ENCODE measurements at places on chromosomes 3 and 15. TPM values are rescaled to one million over a fixed set of nuclear protein-coding genes. Genes with fewer than 3 reads are reported as not detected.

Gene GXYLT2
- not detected for total RNA-seq

- no peak for DNase-seq
- no peaks in the 10 kb centered on the region for H3K36me3 ChIP-seq
- H3K4me1 ChIP-seq, result peaks cover 37% of the 10 kb centered on the region
- H3K27ac ChIP-seq, result peak overlapping the region; percentile 14
- peak overlapping the region; percentile 26 for H3K4me3 ChIP-seq
- no peaks in the 10 kb centered on the region for H3K27me3 ChIP-seq
Measured at GRCh38 chr3:152234657-152235375, 33.9 kb upstream of the MBNL1 start.

Gene PPP2R3A
- total RNA-seq, result 0.13 TPM

- peaks cover 9% of the 10 kb centered on the region for H3K4me1 ChIP-seq
- no peak for DNase-seq
- no peaks in the 10 kb centered on the region for H3K27me3 ChIP-seq
- H3K4me3 ChIP-seq, result no peak overlapping the region
- H3K27ac ChIP-seq, result peak overlapping the region; percentile 2
- H3K36me3 ChIP-seq, result no peaks in the 10 kb centered on the region
Measured at GRCh38 chr3:177490626-177491025, 293.3 kb upstream of the TBL1XR1 start.

Gene TRPM1
- not detected for total RNA-seq

DNA sequence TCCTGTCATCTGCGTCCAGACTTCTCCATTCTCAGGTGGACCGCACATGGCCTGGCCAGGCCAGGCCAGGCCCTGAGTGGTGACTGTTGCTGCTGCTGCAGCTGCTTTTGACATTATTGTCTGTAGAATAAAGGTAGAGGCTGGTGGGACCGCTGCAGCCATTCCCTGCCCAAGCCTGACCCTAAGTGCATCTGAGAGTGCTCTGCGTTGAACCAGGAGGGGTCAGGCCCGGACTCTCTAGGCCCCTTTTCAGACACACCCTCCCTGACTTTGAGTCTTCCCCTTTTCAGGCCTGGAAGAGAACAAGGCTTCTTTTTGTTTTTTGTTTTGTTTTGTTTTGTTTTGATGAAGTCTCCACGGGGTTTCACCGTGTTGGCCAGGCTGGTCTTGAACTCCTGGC lies 54.6 kb upstream of the FLNB start:
- no peak for DNase-seq
- peaks cover 4% of the 10 kb centered on the region for H3K27me3 ChIP-seq
- no peak overlapping the region for H3K4me3 ChIP-seq

DNA sequence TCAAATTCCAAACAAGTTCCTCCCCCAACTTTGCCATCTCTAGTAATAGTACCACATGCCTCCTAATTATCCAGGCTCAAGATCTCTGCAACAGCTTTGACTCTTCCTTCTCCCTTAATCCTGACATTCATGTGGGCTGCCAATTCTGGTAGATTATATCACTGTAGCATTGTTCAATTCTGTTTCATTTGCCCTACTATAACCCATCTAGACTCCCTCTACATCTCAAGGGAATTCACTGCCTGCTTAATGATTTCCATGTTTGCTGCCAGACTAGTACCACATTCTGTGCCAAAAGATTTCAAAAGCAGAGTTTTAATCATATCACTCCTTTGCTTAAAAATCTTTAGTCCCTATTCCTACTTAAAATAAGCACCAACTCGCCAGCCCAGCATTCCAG lies 34.6 kb upstream of the PPIB start:
- peaks cover 5% of the 10 kb centered on the region for H3K4me1 ChIP-seq
- peaks cover 9% of the 10 kb centered on the region for H3K36me3 ChIP-seq
- DNase-seq, result no peak
- H3K27me3 ChIP-seq, result no peaks in the 10 kb centered on the region

GRCh38 chr15:60137711-60138396 lies 133.7 kb downstream of the FOXB1 start:
- H3K4me1 ChIP-seq, result no peaks in the 10 kb centered on the region
- no peak overlapping the region for H3K4me3 ChIP-seq
- DNase-seq, result no peak
- H3K27ac ChIP-seq, result no peak overlapping the region
- H3K27me3 ChIP-seq, result peaks cover 45% of the 10 kb centered on the region

GRCh38 chr3:124041553-124041952 lies 49.6 kb upstream of the ROPN1 start:
- H3K27me3 ChIP-seq, result peaks cover 17% of the 10 kb centered on the region
- no peak for DNase-seq
- peaks cover 2% of the 10 kb centered on the region for H3K36me3 ChIP-seq
- H3K4me3 ChIP-seq, result no peak overlapping the region
- no peaks in the 10 kb centered on the region for H3K4me1 ChIP-seq
- H3K27ac ChIP-seq, result no peak overlapping the region

Gene ACSBG1
- 1.1 TPM for total RNA-seq

DNA sequence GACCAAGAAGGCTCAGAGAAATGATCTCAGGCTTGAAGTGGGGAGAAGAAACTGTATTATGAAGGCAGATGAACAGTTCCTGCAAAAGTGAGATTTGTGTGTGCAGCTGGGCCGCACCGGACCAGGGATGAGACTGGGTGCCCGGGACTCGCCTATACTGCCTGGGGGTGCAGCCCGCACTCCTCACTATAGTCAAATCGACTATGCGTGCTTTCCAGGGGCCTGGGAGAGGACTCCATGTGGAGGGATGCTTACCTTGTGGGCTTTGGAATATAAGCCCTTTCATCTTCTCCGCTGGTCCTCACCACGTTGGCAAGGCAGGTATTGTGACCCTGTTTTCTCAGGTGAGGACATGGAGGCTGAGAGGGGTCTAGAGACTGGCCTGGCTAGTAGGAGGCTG lies 32.9 kb upstream of the APOD start:
- peaks cover 16% of the 10 kb centered on the region for H3K4me1 ChIP-seq
- H3K27me3 ChIP-seq, result no peaks in the 10 kb centered on the region
- DNase-seq, result no peak
- no peaks in the 10 kb centered on the region for H3K36me3 ChIP-seq
- no peak overlapping the region for H3K27ac ChIP-seq
- no peak overlapping the region for H3K4me3 ChIP-seq

Gene LDHAL6B
- not detected for total RNA-seq

Gene PARP6
- 112 TPM for total RNA-seq

DNA sequence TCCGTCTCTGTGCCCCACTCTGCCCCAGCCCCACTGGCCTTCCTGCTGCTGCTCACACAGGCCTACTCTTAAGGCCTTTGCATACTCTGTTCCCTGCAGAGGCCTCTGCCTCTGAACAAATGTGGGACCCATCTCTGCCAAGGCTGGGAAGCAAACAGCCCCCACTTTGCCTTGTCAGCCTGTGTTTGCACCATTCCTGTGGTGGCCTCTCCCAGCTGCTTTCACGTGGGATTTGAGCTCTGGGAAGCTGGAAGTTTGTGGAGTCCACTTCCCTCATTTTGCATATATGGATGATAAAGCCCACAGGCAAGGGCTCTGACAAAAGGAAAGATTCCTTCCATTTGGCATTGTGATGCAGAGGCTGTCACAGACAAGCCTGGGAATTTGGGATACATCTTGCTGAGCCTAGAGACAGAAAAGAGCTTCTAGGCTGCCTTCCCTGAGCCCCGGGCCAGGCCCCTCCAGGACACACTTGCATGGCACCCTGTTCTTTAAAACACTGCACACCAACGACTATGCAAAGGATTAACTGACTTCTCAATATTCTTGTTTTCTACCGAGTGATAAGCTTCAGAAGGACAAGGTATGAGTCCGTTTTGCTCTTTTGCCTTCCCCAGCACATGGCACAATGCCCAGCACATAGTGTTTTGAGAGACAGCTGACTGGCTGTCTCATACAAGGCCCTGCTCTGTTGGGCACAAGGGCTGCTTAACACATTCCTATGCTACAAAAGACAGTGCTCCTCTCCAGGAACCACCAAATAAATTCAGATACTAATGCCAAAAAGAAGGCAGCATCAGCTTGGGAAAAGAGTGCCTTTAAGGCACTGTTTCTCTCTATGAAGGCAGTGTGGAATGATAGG lies 120.7 kb upstream of the TOPAZ1 start:
- no peaks in the 10 kb centered on the region for H3K4me1 ChIP-seq
- H3K27me3 ChIP-seq, result peaks cover 50% of the 10 kb centered on the region

GRCh38 chr3:77348244-77348855 lies 308.5 kb downstream of the ROBO2 start:
- H3K4me1 ChIP-seq, result no peaks in the 10 kb centered on the region
- H3K4me3 ChIP-seq, result no peak overlapping the region
- H3K27me3 ChIP-seq, result no peaks in the 10 kb centered on the region
- H3K27ac ChIP-seq, result no peak overlapping the region

- no peaks in the 10 kb centered on the region for H3K36me3 ChIP-seq
- no peak overlapping the region for H3K27ac ChIP-seq
- DNase-seq, result no peak
- no peaks in the 10 kb centered on the region for H3K27me3 ChIP-seq
- H3K4me1 ChIP-seq, result no peaks in the 10 kb centered on the region
- H3K4me3 ChIP-seq, result no peak overlapping the region
Measured at GRCh38 chr3:76152028-76152427, 366.7 kb upstream of the ZNF717 start.

DNA sequence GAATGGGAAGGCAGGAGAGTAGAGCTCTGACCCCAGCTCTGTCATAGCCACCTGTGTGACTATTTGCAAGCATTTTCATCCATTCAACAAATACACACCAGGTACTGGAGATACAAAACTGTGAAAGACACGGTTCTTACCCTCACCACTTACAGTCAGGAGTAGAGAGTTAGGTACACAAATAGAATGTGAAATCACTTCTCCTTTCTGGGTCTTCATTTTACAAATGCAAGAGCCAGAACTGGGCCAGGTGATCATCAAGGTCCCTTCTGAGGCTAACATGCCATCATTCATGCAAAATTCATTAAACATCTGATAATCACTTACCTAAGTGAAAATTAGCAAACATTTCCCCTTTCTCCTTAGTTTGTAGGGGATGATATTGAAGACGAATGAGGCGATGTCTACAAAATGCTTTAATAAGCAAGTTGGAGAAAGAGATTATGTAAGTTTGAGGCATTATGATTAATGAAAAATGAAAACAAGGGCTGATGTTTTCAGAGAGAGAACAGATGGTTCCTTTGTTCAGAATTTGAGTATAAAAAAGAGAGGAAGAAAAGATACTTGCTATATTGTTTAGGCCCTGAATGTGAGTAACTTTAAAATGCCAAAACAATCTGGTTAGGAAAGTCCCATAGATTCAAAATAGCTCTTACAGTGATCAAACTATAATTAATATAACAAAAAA lies 88.6 kb downstream of the LPP start:
- peak overlapping the region; percentile 70 for H3K27ac ChIP-seq
- no peak overlapping the region for H3K4me3 ChIP-seq

DNA sequence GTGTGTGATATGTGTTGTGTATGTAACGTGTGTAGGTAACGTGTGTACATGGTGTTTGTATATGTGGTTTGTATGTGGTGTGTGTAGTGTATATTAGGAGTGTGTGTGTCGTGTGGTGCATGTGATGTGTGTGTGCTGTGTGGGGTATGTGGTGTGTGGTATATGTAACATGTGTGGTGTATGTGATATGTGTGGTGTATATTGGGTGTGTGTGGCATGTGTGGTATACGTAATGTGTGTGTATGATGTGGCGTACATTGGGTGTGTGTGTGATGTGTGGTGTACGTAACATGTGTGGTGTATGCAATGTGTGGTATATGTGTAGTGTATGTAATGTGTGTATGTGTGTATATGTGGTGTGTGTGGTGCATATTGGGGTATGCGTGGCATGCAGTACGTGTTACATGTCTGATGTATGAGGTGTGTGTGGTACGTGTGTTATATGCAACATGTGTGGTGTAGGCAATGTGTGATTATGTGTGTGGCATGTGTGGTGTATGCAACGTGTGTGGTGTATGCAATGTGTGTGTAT lies 41.2 kb downstream of the ARRDC4 start:
- no peaks in the 10 kb centered on the region for H3K36me3 ChIP-seq
- H3K27ac ChIP-seq, result no peak overlapping the region
- no peaks in the 10 kb centered on the region for H3K4me1 ChIP-seq
- no peak overlapping the region for H3K4me3 ChIP-seq
- DNase-seq, result no peak
- no peaks in the 10 kb centered on the region for H3K27me3 ChIP-seq

Gene C3orf85
- total RNA-seq, result not detected

Gene ALPK3
- total RNA-seq, result 0.15 TPM

Gene LEO1
- total RNA-seq, result 8.8 TPM

- no peak overlapping the region for H3K27ac ChIP-seq
- peaks cover 2% of the 10 kb centered on the region for H3K36me3 ChIP-seq
- no peak for DNase-seq
- H3K27me3 ChIP-seq, result no peaks in the 10 kb centered on the region
- peaks cover 2% of the 10 kb centered on the region for H3K4me1 ChIP-seq
Measured at GRCh38 chr3:97942801-97943546, 29.3 kb downstream of the RIOX2 start.

Gene TMEM202
- not detected for total RNA-seq

Gene GALNT15
- total RNA-seq, result not detected

Gene UCN2
- not detected for total RNA-seq

Gene DUOX1
- not detected for total RNA-seq

DNA sequence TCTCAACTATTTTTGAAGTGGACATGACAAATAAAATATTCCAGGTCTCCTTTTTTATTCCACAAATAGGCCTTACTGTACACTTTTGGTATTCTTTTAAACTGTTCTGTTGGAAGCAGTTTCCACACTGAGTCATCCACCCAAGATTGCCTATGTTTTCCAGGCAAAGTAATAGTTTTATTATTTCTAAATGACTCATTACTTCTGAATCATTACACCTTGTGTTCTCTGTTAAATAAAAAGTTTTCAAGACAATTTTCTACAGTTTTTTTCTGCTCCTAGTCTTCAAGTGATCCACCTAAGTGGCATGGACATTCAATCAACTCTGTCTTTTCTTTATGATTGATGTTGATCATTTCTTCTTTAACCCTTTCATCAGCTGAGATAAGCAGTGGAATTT lies 26.5 kb downstream of the PPP2R3A start:
- no peak overlapping the region for H3K4me3 ChIP-seq
- DNase-seq, result no peak
- H3K27me3 ChIP-seq, result peaks cover 20% of the 10 kb centered on the region
- H3K4me1 ChIP-seq, result peaks cover 2% of the 10 kb centered on the region
- H3K27ac ChIP-seq, result peak overlapping the region; percentile 30

Gene ITPKA
- 0.20 TPM for total RNA-seq

Data from T-helper 17 cell (primary cell).